ENCODE measurements at places on chromosomes 12 and 14. TPM values are rescaled to one million over a fixed set of nuclear protein-coding genes. Genes with fewer than 3 reads are reported as not detected.

ESPL1 gene
- 1.2 TPM for total RNA-seq

SERPINA10 gene
- total RNA-seq, result not detected

TMEM263 gene
- total RNA-seq, result 44.0 TPM

PGF gene
- total RNA-seq, result 12.4 TPM

GRCh38 chr12:109600481-109600880 lies 26.9 kb downstream of the MVK start:
- no peak for DNase-seq

ADAM21 gene
- total RNA-seq, result not detected

GRCh38 chr12:120736404-120737331 lies 11.0 kb downstream of the ACADS start:
- DNase-seq, result no peak

NUP107 gene
- 51.4 TPM for total RNA-seq

- no peak for DNase-seq
Measured at GRCh38 chr14:95523815-95524448, 7.5 kb upstream of the SYNE3 start.

DNA sequence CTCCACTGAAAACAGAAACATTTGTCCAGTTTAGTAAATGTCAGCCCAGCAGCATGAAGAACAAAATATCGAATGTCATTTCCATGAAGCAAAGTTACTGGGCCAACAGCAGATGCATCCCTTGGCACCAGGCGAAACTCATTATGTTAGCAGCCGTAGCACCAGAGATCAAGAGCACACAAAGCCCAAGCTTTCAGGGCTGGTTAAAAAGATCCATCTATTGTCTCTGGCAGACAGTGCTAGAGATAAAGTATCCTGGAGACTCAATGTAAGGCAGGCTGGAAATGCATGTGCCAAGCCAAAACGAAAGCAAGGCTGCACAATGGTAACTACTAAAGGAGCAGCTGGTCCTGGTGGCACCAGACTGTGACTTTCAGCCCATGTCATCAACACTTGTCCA lies 120.3 kb upstream of the PLEKHG7 start:
- DNase-seq, result no peak

RND1 gene
- 4.5 TPM for total RNA-seq

HOTAIR gene
- 4.0 TPM for total RNA-seq

- DNase-seq, result no peak
Measured at GRCh38 chr12:55720894-55721444, 776 bp downstream of the RDH5 start.

DNA sequence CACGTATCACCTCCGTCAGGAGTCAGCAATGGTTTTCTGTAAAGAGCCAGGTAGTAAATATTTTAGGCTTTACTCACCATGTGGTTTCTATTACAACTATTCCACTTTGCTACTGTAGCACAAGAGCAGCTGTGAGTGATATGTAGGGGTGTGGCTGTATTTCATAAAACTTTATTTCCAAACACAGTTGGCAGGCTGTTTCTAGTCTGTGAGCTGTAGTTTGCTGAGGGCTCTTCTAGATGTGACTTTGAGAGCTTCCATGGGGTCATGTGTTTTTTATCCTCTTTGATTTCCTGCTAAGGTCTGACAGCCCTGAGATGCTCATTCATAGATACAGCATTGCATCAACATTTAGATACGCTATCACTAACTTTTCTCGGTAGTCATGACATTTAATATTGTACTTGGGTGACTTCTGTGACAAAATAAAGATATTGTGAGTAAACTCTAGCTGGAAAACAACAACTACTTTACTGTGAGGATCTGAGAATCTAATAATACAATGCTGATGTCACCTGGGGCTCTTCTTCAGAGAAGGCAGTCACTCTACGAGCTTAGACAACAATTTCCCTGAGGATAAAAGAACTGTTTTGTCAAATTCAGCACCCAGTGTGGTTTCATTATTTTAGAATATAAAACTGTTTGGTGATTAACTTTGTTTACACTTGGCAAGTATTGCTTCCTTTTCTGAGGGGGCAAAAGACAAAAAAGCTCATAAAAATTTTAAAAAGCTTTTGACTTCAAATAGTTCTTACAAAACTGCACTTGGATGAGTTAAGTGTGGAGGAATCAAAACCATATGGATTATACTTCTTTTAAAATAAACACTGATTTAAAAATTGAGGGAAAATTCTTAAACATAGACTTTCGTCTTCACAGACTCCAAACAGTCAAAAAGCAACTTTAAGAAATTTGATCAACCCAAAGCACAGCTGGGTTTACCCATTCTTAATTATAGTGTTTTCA lies 231.2 kb upstream of the DCN start:
- DNase-seq, result no peak

- no peak for DNase-seq
Measured at GRCh38 chr14:24481622-24482324, 26.3 kb downstream of the CMA1 start.

DNA sequence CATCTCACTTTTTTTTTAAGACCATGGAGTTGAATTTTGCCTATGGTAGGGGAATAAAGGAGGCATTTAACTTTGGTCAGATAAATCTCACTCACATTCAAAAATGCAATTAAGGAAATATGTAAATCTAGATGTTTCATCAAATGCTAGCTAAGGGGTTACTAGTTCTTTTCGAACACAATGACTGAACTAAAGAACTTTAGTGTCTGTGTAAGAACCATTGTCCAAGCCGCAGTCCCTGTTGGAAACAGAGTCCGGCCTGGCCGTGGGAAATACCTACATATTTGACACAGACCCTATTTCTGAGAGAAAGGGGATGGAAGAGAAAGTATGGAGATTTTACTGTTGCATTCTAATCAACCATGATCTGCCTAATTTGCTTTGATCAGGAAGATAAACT lies 17.4 kb downstream of the LGR5 start:
- no peak for DNase-seq

- no peak for DNase-seq
Measured at GRCh38 chr12:131603939-131604795, 106.7 kb upstream of the SFSWAP start.

DNA sequence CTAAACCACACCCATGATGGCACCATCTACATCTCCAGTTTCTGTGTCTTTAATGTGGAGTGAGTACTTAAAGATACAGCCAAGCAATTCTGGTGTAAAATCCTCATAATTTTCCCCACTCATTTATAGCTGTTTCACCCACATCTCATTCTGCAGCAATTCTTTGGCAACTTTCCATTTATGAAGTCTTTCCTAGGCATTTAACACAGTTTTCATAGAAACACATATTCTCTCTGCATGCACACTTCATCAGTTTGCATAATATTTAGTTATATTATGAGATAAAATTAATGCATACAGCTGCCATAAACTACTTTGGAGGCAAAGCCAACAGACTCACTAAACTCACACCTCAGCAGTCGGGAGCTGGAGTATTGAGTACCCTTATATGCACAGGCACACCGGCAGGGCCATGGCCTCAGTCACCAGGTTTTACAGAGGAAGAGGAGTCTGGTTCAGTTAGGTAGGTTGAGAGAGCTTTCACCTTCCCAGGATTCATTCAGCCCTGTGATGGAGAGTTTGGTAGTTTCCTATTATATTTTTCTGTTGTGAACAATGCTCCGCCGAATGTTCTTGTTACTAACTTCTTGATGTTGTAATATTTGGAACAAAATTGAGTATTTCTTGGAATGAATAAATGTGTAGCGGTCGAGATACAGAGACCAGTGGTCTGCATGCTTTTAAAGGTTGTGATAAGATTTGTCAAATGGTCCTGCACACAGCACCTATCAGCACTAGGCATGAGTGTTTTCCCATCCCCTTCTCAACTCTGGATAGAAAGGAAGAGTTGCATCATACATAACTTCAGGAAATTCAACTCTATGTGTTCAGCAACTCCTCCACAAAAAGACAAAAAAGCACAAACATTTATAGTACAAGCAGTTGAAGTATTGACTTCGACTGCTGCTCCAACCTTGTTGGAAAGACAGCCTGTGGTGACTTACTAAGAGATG lies 123.5 kb downstream of the TTC8 start:
- no peak for DNase-seq

- no peak for DNase-seq
Measured at GRCh38 chr12:12068751-12069150, 2.0 kb upstream of the BCL2L14 start.

- no peak for DNase-seq
Measured at GRCh38 chr14:50785457-50786063, 45.4 kb downstream of the NIN start.

DNA sequence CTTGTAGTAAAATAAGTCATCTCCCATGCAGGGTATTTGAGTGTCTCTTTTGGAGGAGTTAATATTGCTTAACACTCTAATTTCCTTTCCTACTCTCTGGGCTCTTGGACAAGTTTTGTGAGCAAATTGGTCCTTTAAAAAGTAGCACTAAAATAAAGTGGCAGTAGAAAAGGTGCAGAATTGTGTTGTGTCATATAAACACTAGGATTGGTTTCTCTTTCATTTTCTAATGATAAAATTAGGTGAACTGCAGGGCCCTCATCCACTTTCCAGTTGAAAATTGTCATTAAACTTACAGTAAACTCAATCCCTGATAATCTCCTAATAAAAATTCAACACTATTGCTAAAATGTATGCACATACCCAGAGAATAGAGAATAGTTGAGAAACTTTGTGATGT lies 42.6 kb upstream of the REP15 start:
- DNase-seq, result no peak

GRCh38 chr12:62297321-62297720 lies 37.1 kb downstream of the USP15 start:
- DNase-seq, result no peak

DNA sequence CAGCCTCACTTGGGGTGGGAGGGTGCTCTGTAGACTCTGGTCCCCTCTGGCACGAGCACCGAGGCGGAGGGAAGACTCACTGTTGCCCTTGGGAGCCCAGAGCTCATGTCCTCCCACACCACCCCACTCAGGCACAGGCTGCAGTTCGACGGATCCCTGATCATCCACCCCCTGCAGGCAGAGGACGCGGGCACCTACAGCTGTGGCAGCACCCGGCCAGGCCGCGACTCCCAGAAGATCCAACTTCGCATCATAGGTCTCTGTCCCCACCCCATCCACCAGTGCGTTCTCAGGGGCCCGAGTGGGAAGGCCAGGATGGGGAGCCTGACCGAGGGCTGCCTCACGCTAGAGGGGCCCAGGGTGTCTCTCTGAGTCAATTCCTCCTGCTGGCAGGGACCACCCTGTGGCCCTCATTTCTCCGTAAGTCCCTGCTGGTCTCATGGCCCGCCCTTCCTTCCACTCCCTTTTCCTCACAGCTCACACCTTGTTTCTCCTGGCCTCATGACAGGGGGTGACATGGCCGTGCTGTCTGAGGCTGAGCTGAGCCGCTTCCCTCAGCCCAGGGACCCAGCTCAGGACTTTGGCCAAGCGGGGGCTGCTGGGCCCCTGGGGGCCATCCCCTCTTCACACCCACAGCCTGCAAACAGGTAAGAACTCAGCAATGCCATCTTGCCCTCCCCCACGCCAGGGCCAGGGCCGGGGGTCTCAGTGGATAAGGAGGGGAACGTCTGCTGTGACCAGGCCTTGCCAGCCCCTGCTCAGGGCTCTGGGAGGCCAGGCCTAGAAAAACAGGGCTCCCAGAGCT lies 27.0 kb downstream of the PAPLN start:
- no peak for DNase-seq

DNA sequence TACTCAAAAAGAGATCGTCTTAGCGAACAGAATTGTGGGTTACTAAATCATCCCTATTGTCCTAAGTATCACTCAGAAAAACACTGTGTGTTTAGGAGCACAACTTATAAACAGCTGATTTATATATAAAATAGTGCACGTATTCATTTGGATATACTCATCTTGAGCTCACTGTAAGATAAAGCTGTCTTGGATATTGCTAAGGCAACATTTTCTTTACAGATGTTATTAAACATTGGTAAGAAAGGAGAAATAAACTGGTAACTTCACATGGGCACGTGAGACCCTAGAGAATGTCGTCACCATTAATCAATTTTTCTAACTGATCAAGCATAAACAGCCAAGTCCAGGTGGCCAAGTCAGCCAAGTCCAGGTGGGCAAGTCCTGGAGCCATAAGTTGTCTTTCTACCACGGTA lies 1.7 kb downstream of the PAWR start:
- no peak for DNase-seq
